ENCODE measurements at places on chromosomes 2 and 18.

DNA sequence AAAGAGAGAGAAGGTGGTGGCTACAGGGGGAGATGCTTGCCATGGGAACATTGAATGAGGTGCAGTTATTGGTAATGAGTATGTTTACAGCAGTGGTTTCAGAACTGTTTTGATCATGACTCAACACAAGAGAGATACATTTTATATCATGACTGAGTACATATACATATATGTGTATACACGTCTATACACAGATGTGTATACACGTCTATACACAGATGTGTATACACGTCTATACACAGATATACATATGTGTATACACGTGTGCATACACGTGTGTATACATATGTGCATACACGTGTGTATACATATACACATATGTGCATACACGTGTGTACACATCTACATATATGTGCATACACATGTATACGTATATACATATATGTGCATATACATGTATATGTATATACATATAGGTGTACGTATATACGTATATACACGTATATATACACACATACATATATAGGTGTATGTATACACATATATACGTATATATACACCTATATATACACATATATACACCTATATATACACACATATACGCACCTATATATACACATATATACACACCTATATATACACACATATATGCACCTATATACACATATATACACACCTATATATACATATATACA, 518.5 kb downstream of the TSN start:
- DNase-seq = no peak

DNA sequence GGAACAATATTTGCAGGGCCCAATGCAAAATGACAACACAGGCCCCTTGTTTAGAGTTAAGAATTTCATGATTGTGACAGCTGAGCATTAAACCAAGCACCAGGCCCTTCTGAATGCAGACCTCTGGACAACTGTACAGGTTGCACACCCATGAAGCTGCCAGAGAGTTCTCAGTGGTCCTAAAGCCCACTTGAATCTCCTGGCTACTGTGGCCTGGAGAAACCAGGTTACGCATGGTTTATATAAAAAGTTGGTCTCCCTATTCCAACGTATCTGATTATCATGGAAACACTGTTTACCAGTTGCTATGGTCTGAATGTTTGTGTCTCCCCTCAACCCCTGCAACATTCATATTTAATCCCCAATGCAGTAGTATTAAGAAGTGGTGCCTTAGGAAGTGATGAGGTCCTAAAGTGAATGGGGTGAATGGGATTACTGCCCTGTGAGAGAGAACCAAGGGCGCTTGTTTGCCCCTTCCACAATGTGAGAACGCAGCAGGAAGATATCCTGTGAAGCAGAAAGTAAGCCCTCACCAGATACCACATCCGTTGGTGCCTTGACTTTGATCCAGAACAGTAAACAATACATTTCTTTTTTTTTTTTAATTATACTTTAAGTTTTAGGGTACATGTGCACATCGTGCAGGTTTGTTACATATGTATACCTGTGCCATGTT, 48.0 kb upstream of the ANXA4 start:
- peak; percentile 26 for DNase-seq

DNA sequence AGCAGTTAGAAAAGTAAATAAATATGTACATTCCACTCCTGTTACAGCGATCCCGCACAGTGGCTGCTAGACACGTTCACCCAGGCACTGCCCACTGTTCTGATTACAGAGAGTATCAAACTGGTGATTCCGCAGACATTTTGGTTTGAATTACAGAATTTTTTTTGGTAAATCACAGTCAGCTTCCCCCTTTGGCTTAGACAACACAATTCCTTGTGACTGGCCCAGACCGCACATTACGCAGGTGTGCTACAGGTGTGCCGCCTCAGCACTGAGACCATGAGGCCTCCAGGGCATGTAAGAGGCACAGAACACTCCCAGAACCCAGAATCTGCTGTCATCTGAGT, 112.3 kb downstream of the PXDN start:
- peak; percentile 64 for DNase-seq

DNA sequence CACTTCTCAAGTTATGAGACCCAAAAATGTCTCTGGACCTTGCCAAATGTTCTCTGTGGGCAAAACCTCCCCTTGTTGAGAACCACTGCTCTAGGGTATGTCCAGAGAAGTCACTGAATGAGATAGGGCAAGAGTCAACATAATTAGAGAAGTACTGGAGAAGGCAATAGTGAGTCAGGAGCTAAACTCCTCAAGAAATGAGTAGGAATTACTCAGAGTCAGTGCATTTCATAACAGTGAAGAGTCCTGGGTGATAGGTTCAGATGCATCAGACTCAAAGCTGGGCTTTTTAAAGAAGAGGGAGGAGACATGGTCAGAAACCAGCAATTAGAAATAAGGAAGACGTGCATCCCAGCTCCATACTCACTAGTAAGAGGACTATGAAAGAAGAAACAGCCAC, 38.6 kb upstream of the IHH start:
- DNase-seq = no peak

DNA sequence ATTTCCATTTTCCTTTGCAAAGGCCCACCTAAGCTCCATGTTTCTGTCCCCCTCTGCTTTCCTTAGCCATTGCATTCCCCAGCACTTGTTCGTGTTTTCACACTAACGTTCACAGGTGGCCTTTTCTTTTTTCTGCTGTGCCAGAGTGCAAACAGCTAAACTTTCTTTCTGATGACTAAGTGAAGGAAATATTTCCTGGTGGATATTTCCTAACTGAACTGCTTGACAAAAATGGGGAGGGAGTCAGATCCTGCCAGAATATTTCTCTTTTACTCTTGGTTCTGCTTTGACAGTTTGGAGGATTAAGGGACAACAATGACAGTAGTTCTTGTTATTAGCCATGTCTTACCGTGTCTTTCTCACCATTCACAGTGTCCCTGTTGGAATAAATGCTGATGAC, 344.0 kb downstream of the ARHGAP15 start:
- no peak for DNase-seq

DNA sequence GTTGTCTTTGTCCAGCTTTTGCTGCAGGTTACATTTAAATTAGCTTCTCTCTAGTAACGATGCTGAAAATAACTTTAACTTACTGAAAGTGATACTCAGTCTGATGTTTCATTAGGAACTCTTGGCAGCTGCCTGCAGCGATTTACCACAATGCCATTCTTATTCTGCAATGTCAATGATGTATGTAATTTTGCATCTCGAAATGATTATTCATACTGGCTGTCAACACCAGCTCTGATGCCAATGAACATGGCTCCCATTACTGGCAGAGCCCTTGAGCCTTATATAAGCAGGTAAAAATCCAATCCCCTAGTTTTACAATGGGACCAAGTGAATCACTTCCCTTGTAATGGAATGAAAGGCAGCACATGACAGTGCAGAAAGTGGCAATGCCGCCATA, 16.3 kb upstream of the MFF start:
- no peak for DNase-seq

- DNase-seq = no peak
These were observed 94.5 kb upstream of the CHRNA1 start for GRCh38 chr2:174858745-174859144.

DNA sequence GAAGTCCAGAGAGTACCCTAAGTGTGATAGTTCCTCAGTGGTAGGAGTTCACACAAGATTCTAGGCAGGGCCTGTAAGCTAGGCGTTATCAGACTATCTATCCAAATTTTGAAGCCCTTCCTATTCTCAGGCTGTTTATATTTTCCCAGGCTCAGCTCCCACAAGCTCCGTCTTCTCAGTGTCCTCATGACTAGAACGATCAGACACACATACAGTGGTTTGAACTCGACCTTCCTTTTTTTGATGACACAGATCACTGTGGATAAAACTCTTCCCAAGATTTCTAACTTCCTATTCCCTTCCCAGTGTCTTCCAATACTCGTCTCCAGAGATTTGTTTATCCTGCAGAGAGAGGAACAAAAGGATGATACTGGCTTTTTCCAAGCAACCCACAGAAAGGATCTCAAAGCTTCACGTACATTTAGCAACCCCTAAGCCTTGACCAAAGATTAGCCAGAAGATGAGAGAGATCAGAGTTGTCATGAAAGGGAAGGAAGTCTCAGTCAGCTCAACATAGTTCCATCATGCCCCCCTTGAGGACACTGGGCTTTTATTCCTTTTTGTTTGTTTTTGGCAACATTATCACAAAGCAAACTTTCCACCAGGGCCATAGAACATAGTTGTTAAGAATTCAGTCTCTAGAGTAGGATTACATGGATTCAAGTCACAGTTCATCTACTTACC, 42.3 kb upstream of the DOK6 start:
- no peak for DNase-seq

- DNase-seq = no peak
These were observed 346.0 kb downstream of the CYRIA start for GRCh38 chr2:16319551-16320121.

GRCh38 chr2:189465478-189465877, 24.2 kb downstream of the WDR75 start:
- DNase-seq = no peak

GRCh38 chr2:143936848-143937722, 582.8 kb downstream of the ZEB2 start:
- no peak for DNase-seq

DNA sequence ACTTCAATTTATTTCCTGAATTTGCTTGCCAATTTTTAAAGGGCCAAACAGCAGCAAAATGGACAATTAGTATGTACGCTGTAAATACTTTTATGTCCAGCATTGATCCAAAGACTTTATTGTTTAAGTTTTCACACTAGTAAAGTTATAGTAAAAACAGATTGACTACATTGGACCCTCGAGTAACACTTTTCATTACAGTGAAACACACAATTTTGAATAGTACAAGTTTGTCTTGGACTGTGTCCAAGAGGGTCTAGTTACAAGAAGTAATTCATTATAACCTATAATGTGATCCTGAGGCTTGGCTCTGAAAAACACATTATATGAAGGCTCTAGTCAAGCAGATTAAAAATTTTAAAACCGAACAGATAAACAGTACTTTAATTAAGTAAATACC, 11.4 kb upstream of the RBBP8 start:
- DNase-seq = no peak

- no peak for DNase-seq
These were observed 66.2 kb upstream of the SALL3 start for GRCh38 chr18:78913395-78913794.

DNA sequence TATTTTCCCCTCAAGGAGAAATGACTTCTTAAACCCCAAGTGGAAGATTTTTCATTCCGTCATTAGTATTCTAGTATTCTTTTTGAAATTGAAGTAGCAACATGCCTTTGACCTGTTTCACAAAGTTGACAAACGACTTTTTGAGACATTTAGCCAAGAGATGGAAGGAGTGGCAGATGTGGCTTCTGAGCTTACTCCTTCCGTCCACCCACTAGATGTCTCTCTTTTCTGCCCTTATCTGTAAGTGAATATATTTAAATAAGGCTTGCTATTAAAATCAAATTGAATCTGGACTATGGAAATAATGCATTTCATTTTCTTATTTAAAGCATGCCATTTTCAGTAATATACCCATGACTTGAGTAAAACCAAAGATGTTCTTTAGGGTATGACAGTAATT, 74.1 kb downstream of the ACTR3 start:
- no peak for DNase-seq

GRCh38 chr2:134716721-134717243, 2.0 kb downstream of the TMEM163 start:
- DNase-seq = no peak
